B cell (primary cell): ENCODE measurements at places on chromosomes 2 and 18.

GRCh38 chr2:177843188-177843587 is 229.4 kb downstream of the PDE11A start:
- H3K27ac ChIP-seq, result no peak overlapping the region
- H3K4me3 ChIP-seq, result no peak overlapping the region
- no peak for DNase-seq
- no peaks in the 10 kb centered on the region for H3K27me3 ChIP-seq
- no peaks in the 10 kb centered on the region for H3K36me3 ChIP-seq
- no peaks in the 10 kb centered on the region for H3K4me1 ChIP-seq

DNA sequence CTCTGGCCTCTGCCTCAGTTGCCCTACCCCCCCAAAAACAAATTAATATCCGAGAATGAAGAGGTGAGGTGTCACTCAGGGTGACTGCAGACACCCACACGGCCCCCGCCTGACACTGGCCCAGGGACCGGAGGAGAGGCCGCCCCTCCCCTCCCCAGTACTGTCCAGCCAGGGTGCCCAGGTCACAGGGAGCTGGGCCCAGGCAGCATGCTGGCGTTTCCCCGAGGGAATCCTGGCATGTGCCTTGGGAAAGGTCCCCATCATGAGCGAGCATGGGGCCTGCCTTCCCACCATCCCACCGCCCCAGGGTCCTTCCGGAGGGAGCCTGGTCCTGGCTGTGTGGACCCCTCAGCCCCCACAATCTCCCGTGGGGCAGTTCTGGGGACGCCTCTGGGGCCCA is 3.0 kb downstream of the MAB21L4 start:
- no peaks in the 10 kb centered on the region for H3K36me3 ChIP-seq
- H3K27me3 ChIP-seq, result no peaks in the 10 kb centered on the region
- H3K4me1 ChIP-seq, result no peaks in the 10 kb centered on the region
- no peak overlapping the region for H3K27ac ChIP-seq

DNA sequence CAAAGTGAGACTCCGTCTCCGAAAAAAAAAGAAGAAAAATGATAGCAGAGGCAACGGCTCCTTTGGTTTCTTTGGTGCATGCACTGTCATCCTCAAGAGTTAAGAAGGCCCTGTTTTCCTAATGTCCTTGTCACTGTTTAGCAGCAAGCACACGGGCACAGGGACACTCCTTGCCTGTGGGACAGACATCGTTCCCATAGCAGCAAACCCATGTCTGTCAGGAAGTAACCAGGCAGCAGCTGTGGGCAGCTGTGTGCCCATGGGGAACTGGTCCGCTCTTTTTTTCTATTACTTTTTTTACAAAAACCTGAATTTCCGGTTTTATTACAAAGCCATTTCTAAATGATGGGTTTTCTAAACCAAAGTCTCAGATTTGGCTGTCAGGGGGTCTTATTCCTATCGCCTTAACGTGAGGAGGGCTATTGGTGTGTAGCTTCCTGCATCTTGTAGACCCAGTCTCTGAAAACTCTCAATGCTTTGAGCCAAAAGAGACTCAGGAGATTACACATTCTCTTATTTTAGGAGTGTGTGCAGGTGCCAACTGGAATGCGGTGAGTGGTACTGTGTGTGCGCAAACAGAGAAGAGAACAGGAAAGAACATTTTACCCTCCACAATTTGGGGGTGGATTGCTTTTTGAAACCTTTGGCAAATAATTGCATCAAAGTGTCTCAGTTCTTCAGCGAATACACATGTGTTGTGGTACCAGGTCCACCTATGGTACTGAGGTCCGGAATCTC is 109.6 kb downstream of the COLEC12 start:
- no peaks in the 10 kb centered on the region for H3K27me3 ChIP-seq
- no peaks in the 10 kb centered on the region for H3K36me3 ChIP-seq
- DNase-seq, result no peak
- H3K4me1 ChIP-seq, result no peaks in the 10 kb centered on the region

DNA sequence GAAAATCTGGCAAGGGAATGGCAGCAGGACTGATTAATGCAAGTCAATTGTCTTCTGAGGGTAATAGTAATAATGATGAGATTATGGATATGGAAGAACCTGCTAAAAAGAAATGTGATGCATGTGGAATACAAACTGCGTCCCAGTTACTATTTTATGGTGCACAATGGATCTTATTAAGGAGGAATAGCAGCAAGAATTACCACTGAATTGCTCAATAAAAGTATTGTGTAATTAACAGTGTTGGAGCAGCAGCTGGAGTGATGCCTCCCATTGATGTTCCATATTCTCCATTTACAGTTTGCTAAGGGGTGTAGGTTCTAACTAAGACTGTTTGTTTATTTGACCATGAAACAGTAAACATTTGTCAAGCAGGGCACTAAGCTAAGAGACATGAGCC is 167.9 kb downstream of the HRH4 start:
- H3K27me3 ChIP-seq, result no peaks in the 10 kb centered on the region
- H3K4me1 ChIP-seq, result no peaks in the 10 kb centered on the region
- no peak overlapping the region for H3K4me3 ChIP-seq
- DNase-seq, result no peak
- no peak overlapping the region for H3K27ac ChIP-seq
- no peaks in the 10 kb centered on the region for H3K36me3 ChIP-seq

GRCh38 chr2:217792626-217793527 is 209.9 kb downstream of the TNS1 start:
- no peaks in the 10 kb centered on the region for H3K36me3 ChIP-seq
- H3K27ac ChIP-seq, result no peak overlapping the region
- no peaks in the 10 kb centered on the region for H3K27me3 ChIP-seq

- no peaks in the 10 kb centered on the region for H3K4me1 ChIP-seq
- H3K27ac ChIP-seq, result no peak overlapping the region
- H3K36me3 ChIP-seq, result no peaks in the 10 kb centered on the region
- H3K27me3 ChIP-seq, result no peaks in the 10 kb centered on the region
- no peak overlapping the region for H3K4me3 ChIP-seq
Observed at GRCh38 chr2:73886357-73886756, 6.5 kb upstream of the ACTG2 start.

- H3K36me3 ChIP-seq, result no peaks in the 10 kb centered on the region
- no peak overlapping the region for H3K27ac ChIP-seq
- peaks cover 2% of the 10 kb centered on the region for H3K27me3 ChIP-seq
- H3K4me1 ChIP-seq, result no peaks in the 10 kb centered on the region
- no peak for DNase-seq
Observed at GRCh38 chr2:217555081-217555876, 447.5 kb downstream of the TNS1 start.

DNA sequence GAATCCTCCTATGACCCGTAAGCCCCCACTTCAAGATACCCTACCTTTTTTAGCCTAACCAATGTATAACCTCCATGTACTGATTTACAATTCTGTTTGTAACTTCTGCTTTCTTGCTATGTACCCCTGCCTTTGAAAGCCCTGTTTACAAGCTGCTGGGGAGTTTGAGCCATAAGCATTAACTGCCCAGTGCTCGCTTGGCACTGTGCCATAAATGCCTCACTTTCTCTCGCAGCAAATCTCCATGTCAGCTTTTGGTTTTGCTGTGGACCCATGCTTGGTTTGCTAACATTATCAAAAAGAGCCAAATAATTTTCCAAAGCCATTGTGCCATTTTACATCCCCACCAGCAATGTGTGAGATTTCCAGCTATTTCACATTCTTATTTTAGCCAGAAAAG is 51.8 kb downstream of the TEX51 start:
- no peaks in the 10 kb centered on the region for H3K4me1 ChIP-seq
- no peak for DNase-seq
- no peak overlapping the region for H3K4me3 ChIP-seq
- peaks cover 10% of the 10 kb centered on the region for H3K27me3 ChIP-seq
